A549 treated with Hydrocortisone at 1 μM for 4 hours (cell line): ENCODE measurements at places on chromosomes 12 and 14. TPM values are rescaled to one million over a fixed set of nuclear protein-coding genes. Genes with fewer than 3 reads are reported as not detected.

Gene PRH2
- 0.29 to 0.47 TPM in 2 of 5 replicates, not detected in the others for total RNA-seq

Gene MAP1LC3B2
- 0.47 to 1.6 TPM (median 1.3 TPM) in 5 replicates for total RNA-seq

Gene STRAP
- total RNA-seq, result 185 to 219 TPM (median 194 TPM) in 5 replicates

Gene ASPG
- 0.09 TPM in 1 of 5 replicates, not detected in the others for total RNA-seq

Gene SYT1
- total RNA-seq, result 4.1 to 7.0 TPM (median 5.3 TPM) in 5 replicates

Gene MLXIP
- 32.5 to 44.3 TPM (median 39.7 TPM) in 5 replicates for total RNA-seq

Gene CACNA1C
- total RNA-seq, result 0.05 to 0.20 TPM (median 0.06 TPM) in 4 of 5 replicates, not detected in the other

Gene KDM2B
- total RNA-seq, result 17.7 to 21.0 TPM (median 20.3 TPM) in 5 replicates

Gene LUM
- 0.06 to 0.33 TPM (median 0.23 TPM) in 5 replicates for total RNA-seq

Gene PRKAG1
- 39.3 to 49.0 TPM (median 41.1 TPM) in 5 replicates for total RNA-seq

Gene ARHGAP9
- 0.17 to 0.62 TPM (median 0.38 TPM) in 5 replicates for total RNA-seq

Gene ANO4
- 0.02 to 0.28 TPM (median 0.11 TPM) in 4 of 5 replicates, not detected in the other for total RNA-seq

Gene MAP4K5
- 27.6 to 37.6 TPM (median 32.6 TPM) in 5 replicates for total RNA-seq

Gene KLRK1
- total RNA-seq, result 0.08 TPM in 1 of 5 replicates, not detected in the others

Gene CD69
- total RNA-seq, result not detected in 5 replicates

Gene CISTR
- total RNA-seq, result not detected in 5 replicates

Gene RTN1
- 0.07 to 0.12 TPM (median 0.12 TPM) in 3 of 5 replicates, not detected in the others for total RNA-seq

Gene OAS2
- total RNA-seq, result 0.11 to 0.22 TPM (median 0.15 TPM) in 5 replicates

Gene KCNC2
- total RNA-seq, result not detected in 5 replicates

Gene CLEC6A
- total RNA-seq, result not detected in 5 replicates

Gene ANO2
- total RNA-seq, result 0.05 to 0.13 TPM (median 0.07 TPM) in 3 of 5 replicates, not detected in the others

Gene ABCD2
- not detected in 5 replicates for total RNA-seq

Gene OTUB2
- 2.7 to 3.9 TPM (median 3.0 TPM) in 5 replicates for total RNA-seq

Gene ZNF891
- total RNA-seq, result 0.16 to 0.46 TPM (median 0.37 TPM) in 5 replicates

Gene SLCO1B1
- 0.39 to 0.63 TPM (median 0.41 TPM) in 5 replicates for total RNA-seq

Gene CABP1
- 0.10 to 0.32 TPM (median 0.29 TPM) in 5 replicates for total RNA-seq

Gene ASB2
- 0.28 to 0.91 TPM (median 0.59 TPM) in 5 replicates for total RNA-seq

Gene DEPDC4
- total RNA-seq, result 0.28 to 1.5 TPM (median 1.2 TPM) in 5 replicates

Gene MGST1
- total RNA-seq, result 754 to 809 TPM (median 790 TPM) in 5 replicates

Gene CLEC2A
- not detected in 5 replicates for total RNA-seq

Gene NELL2
- total RNA-seq, result 0.03 to 0.37 TPM (median 0.18 TPM) in 4 of 5 replicates, not detected in the other

Gene ARMH4
- total RNA-seq, result 0.42 to 1.3 TPM (median 0.74 TPM) in 5 replicates

Gene LALBA
- total RNA-seq, result not detected in 5 replicates

Gene COL2A1
- 0.05 to 0.13 TPM (median 0.12 TPM) in 5 replicates for total RNA-seq

Gene USP44
- total RNA-seq, result 0.13 to 0.25 TPM (median 0.14 TPM) in 5 replicates

Gene DHH
- 0.03 TPM in 1 of 5 replicates, not detected in the others for total RNA-seq

Gene INSM2
- total RNA-seq, result 0.05 to 0.10 TPM (median 0.05 TPM) in 4 of 5 replicates, not detected in the other

Gene KLRF1
- not detected in 5 replicates for total RNA-seq

Gene CRIP1
- total RNA-seq, result 1,531 to 1,939 TPM (median 1,820 TPM) in 5 replicates

Gene SLC6A15
- 3.4 to 5.0 TPM (median 4.0 TPM) in 5 replicates for total RNA-seq

Gene ARF6
- 74.2 to 91.5 TPM (median 84.5 TPM) in 5 replicates for total RNA-seq

Gene EIF4B
- 222 to 466 TPM (median 261 TPM) in 5 replicates for total RNA-seq

Gene MGAT4C
- 0.02 to 0.09 TPM (median 0.06 TPM) in 4 of 5 replicates, not detected in the other for total RNA-seq

Gene SPX
- 3.7 to 4.3 TPM (median 4.0 TPM) in 5 replicates for total RNA-seq

Gene PUS7L
- total RNA-seq, result 3.2 to 7.1 TPM (median 4.4 TPM) in 5 replicates

Gene CNTN1
- total RNA-seq, result 36.5 to 64.7 TPM (median 53.7 TPM) in 5 replicates

Gene TECPR2
- total RNA-seq, result 6.0 to 8.9 TPM (median 7.7 TPM) in 5 replicates

Gene TAS2R46
- total RNA-seq, result not detected in 5 replicates

Gene FOXA1
- total RNA-seq, result 5.1 to 6.7 TPM (median 6.2 TPM) in 5 replicates

Gene COX8C
- not detected in 5 replicates for total RNA-seq

Gene MYL6
- total RNA-seq, result 2,179 to 2,596 TPM (median 2,229 TPM) in 5 replicates

Gene HOXC13
- total RNA-seq, result 21.8 to 35.2 TPM (median 23.4 TPM) in 5 replicates
